ENCODE measurements at places on chromosomes 5 and 9. TPM values are rescaled to one million over a fixed set of nuclear protein-coding genes. Genes with fewer than 3 reads are reported as not detected.

DNA sequence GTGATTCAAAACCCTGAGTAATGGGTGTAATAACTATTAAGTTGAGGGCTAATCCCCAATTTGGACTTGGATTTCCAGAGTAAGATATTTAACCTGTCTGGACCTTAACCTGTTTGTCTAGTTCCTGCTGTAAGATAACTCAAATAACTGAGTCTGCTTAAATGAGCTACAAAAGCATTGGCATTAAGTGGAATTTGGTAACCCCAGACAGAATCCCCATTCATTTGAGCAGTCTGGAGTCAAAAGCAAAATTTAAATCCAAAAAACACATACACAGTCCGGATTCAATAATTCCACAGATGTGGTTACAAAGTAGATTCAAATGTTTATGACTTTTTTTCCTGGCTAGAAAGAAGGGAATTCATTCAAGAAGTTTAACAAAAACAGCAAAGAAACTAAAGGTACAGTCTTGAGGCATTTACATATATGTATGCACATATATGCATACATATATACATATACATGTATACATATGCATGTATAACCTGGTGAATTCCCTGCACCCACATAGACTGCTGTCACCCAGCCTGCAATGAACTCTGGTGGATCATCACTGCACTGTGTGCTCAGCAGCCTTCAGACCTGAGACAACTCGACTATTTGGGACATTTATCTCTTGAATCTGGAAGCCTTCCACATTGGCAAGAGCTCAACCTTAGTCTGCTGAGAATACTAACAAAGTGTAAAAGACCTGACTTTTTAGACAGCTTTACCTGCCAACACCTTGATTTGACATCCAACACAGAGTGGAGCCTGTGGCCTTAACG lies 205.4 kb downstream of the LURAP1L start:
- no peak overlapping the region for H3K4me3 ChIP-seq
- H3K27ac ChIP-seq = peak overlapping the region; percentile 46
- H3K36me3 ChIP-seq = no peaks in the 10 kb centered on the region
- H3K27me3 ChIP-seq = no peaks in the 10 kb centered on the region

DNA sequence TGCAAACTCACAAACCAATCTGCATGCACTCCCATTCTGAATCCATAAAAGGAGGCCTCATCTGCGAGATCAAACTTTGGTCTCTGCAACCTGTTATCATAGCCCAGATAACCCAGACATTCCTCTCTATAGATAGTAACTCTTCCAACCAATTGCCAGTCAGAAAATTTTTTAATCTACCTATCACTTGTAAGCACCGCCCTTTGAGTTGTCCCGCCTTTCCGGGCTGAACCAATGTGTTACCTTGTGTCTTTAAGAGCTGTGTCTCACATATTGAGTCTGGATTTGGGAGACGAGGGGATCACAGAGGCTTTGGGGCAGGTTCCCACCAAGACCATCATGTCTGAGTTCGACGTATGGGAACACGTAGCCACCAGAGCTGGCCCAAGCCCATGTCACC lies 91.1 kb upstream of the PPP1R26 start:
- no peak overlapping the region for H3K27ac ChIP-seq
- no peak overlapping the region for H3K4me3 ChIP-seq
- DNase-seq = no peak
- no peaks in the 10 kb centered on the region for H3K27me3 ChIP-seq

GRCh38 chr9:14373706-14374105 lies 59.8 kb upstream of the NFIB start:
- no peaks in the 10 kb centered on the region for H3K27me3 ChIP-seq
- H3K4me1 ChIP-seq = peaks cover 15% of the 10 kb centered on the region
- no peak overlapping the region for H3K4me3 ChIP-seq
- no peaks in the 10 kb centered on the region for H3K36me3 ChIP-seq
- DNase-seq = no peak

GRCh38 chr5:156036640-156037039 lies 290.3 kb upstream of the SGCD start:
- peaks cover 15% of the 10 kb centered on the region for H3K4me1 ChIP-seq
- no peak for DNase-seq
- no peaks in the 10 kb centered on the region for H3K36me3 ChIP-seq

- no peaks in the 10 kb centered on the region for H3K27me3 ChIP-seq
- no peak for DNase-seq
- H3K4me3 ChIP-seq = no peak overlapping the region
- H3K27ac ChIP-seq = no peak overlapping the region
Observed at GRCh38 chr9:130197888-130198287, 25.7 kb downstream of the NCS1 start.

GRCh38 chr9:2027543-2028160 lies 12.5 kb downstream of the SMARCA2 start:
- DNase-seq = no peak
- no peak overlapping the region for H3K4me3 ChIP-seq
- no peaks in the 10 kb centered on the region for H3K27me3 ChIP-seq
- no peak overlapping the region for H3K27ac ChIP-seq
- H3K36me3 ChIP-seq = peaks cover 16% of the 10 kb centered on the region
- peaks cover 45% of the 10 kb centered on the region for H3K4me1 ChIP-seq

SLC45A2 gene
- total RNA-seq = 2.1 TPM

GRXCR2 gene
- not detected for total RNA-seq

NR6A1 gene
- total RNA-seq = 10.0 TPM

Measured in type B pancreatic cell (in vitro differentiated cells).